ENCODE measurements at places on chromosomes 11 and 22. TPM values are rescaled to one million over a fixed set of nuclear protein-coding genes. Genes with fewer than 3 reads are reported as not detected.
A peak's percentile ranks its signal among the peaks of the same experiment; 100 is the strongest.

DNA sequence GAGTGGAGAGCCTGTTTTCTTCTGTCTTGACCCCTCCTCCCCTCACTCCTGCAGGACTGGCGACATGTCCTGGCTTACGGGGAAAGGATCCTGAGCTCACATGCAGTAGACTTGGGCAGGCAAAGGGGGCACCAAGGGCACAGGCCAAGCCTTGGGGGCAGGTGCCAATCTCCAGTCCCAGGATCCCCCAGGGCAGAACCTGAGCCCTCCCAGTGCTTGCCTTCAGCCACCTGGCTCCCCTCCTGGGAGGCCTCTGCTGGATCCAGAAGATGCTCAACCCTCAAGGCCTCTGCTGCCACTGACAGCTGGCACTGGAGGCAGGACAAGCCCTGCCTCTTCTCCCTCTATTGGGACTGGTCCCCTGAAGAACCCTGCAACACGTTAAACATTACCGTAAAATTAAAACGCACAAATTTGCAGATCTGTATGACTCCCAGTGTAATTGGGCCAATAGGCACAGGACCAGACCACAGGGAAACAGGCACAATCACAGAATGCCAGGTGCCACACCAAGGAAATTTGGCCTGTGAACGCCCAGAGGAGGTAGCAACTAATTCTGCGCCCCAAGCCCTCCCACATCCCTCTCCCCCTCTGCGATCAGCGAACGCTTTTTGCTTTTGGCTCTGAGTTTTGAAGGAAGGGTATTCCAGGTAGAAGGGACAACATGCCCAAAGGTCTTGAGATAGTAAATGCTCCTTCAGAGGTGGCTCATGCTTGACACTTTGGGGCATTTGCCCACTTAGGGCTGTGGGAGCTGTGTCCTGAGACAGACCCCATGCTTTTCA is 967 bp upstream of the LZTR1 start:
- DNase-seq: no peak

- DNase-seq: no peak
These were observed 1.3 kb downstream of the ABTB2 start for GRCh38 chr11:34356576-34356912.

DNA sequence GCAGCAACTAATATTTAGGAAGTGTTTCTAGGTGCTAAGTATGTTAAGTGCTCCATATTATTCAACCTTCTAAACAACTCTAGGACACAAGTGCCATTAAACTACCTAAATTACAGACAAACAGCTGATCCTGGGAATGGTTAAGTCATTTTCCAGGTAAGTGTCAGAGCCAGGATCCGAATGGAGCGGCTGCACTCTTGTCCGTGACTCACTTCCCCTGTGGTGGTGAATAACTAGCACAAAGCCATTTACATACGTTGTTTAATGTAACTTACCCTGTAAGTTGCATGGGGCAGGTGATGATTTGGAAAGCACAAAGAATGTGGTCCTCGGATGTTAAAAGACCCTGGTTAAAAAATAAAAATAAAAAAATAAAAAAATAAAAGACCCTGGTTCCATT is 8.8 kb upstream of the PRG2 start:
- DNase-seq: no peak

GRCh38 chr22:42376711-42377554 is 55.3 kb downstream of the NFAM1 start:
- DNase-seq: peak; percentile 88

GRCh38 chr11:27328614-27329013 is 34.4 kb downstream of the CCDC34 start:
- DNase-seq: no peak

GRCh38 chr22:27317096-27317495 is 484.5 kb downstream of the MN1 start:
- DNase-seq: no peak

DNA sequence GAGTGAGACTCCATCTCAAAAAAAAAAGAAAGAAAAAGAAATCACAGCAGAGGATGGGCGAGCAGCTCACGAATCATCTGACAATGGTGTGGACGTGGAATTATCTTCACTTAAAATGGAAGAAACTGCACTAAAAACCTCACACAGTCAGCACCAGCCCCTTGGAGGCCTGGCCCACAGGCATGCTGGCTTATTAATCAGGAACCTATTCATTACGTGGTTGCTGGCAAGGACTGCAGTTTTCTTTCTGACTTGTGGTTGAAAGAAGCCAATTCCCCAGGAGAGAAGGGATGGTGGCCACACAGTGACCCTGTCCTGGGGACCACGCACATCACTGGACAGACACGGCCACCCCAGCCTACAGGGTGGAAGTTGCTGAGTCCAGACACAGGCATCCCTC is 401.1 kb downstream of the CTTN start:
- no peak for DNase-seq

DNA sequence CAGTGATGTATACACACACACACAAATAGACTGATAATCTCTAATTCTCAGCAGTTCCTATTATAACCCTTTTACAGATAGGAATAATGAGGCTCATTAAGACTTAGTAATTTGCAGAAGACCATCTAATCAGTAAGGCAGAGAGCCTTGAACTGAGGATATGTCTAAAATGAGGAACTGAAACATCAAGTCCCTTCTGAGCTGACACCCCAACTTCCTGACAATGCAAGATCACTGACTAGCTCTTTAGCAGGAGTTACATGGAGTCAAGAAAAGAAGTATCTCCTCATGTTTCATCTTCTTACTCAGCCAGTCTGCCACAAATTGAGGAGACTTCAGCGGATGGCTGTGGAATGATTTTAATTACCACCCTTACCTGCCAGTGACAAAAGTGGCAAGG is 193.0 kb downstream of the MSANTD4 start:
- no peak for DNase-seq

GRCh38 chr11:100574894-100575769 is 112.0 kb upstream of the ARHGAP42 start:
- DNase-seq: no peak

- no peak for DNase-seq
These were observed 62.9 kb upstream of the NTM start for GRCh38 chr11:131307506-131307905.

DNA sequence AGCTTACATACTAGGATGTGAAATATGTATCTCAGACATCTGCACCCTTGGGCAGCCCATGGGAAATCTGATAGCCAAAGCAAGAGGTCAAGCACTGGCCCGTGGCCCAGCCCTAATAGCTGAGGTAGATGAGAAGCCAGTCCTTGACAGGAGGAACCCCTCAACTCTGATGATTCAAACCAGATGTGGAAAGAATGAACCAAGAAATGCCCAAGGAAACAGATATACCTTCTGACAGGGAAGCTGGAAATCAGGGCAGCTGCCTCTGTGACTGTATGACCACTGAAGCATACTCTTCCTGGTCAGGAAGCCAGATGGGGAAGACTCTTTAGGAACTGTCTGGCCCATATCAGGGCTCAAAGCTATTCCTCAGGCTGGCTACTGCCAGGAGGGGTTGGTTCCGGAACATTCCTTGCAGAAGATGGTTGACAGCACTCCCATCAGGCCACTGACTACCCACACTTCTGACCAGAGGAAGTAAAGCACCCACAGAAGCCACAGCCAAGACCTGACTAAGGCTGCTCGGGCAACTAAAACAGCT is 124.2 kb downstream of the SWAP70 start:
- DNase-seq: no peak

- DNase-seq: no peak
These were observed 76.8 kb downstream of the MED15 start for GRCh38 chr22:20584029-20584871.

DNA sequence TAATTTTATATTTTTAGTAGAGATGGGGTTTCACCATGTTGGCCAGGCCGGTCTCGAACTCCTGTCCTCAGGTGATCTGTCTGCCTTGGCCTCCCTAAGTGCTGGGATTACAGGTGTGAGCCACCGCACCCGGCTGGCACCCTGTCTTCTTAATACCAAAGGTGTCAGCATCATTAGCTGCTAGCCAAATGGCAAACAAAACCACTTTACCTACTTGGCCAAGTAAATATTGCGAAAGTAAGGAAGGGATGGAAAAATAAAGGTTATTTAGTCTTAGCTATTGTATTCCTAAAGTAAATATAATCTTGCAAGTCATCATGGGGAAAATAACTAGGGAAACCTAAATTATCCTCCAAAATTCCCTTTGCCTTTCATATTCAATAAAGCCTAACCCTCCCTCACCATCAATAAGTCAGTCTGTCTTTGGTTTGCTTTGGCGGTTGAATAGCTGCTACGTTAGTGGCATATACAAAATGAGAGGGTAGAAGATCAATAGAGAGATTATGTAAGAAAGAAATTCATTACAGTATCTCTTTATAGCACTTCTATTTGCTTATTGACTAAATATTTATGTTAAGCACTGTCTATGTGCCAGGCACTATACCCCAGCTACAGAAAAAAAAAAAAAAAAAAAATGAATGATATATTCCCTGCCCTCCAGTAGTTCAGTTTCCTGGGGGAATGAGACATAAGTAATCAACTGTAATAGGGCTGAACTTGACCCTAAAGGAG is 40.2 kb upstream of the CFAP300 start:
- DNase-seq: peak; percentile 48

DNA sequence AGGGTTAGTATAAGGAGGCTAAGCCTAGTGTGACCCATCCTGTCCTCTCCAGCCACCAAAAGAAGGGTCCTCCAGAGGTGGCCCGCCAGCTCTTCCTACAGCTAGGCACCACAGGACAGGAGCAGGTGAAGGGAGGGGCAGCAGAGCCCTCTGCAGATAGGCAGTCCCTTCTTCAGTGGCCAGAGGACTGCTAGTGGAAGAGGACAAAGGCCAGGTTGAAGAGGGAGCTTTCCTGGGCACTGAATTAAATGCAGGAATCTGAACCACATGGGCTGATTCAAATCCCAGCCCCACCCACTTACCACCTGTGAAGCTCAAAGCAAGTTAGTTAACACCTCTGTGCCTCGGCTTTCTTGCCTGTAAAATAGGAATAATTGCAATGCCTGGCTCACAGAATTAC is 409.5 kb downstream of the NXPE2 start:
- no peak for DNase-seq

DNA sequence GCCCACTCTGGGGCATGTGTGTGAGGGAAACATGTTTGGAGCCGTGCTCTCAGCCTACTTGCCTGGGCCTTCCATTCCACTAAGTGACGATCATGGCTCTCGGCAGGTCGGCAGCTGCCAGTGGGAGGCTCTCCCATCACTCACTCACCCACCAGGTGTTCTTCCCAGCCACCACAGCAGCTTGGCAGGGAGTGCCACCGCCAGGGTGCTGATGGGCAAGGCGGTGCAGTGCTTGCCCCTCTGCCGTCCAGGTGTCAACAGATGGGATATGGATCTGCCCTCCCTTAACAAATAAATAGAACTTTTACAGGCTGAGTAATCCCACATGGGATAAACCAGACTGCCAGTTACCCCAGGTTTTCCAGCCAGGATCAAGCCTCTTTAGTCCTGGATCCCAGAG is 205.5 kb upstream of the TMEM45B start:
- DNase-seq: peak; percentile 53

DNA sequence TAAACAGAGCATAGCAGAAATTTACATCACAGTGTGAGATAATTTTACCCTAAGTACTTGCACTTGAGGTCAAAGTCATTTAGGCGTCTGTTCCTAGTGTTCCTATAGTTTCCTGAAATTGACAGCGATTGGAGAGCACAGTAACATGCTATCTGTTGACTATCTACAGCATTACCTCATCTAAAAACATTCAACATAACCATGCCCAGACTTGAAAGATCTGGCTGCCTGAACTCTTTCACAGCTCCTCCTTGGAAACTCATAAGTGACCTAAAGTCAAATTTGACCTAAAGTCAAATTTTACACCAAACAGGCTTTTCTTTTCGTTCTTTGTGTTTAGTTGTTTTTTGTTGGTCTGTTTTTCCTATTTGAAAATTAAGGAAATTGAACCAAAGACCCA is 233.8 kb upstream of the UBASH3B start:
- no peak for DNase-seq

GRCh38 chr11:103880968-103881367 is 155.5 kb upstream of the DDI1 start:
- no peak for DNase-seq

GRCh38 chr22:39789788-39790187 is 103.8 kb downstream of the ENTHD1 start:
- DNase-seq: no peak

GRCh38 chr11:115201111-115201792 is 303.0 kb downstream of the CADM1 start:
- DNase-seq: no peak

- no peak for DNase-seq
These were observed 109.7 kb upstream of the MTMR2 start for GRCh38 chr11:96033599-96033998.

SLC22A6 gene
- total RNA-seq: not detected

THRSP gene
- not detected for total RNA-seq

FAM111B gene
- total RNA-seq: 2.4 TPM

ARHGEF17 gene
- 140 TPM for total RNA-seq

CASTOR1 gene
- total RNA-seq: 19.0 TPM

CARD18 gene
- total RNA-seq: not detected

DUSP8 gene
- total RNA-seq: 19.3 TPM

AMPD3 gene
- total RNA-seq: 11.6 TPM

GAL gene
- 0.54 TPM for total RNA-seq

SLCO2B1 gene
- 141 TPM for total RNA-seq

B4GALNT4 gene
- total RNA-seq: 0.76 TPM

MUC6 gene
- total RNA-seq: 0.06 TPM

RPL27A gene
- total RNA-seq: 982 TPM

Measured in upper lobe of left lung (tissue), 6 donors.